Progenitor cell of endocrine pancreas (in vitro differentiated cells): ENCODE measurements at places on chromosomes 3 and 15. TPM values are rescaled to one million over a fixed set of nuclear protein-coding genes. Genes with fewer than 3 reads are reported as not detected.

DNA sequence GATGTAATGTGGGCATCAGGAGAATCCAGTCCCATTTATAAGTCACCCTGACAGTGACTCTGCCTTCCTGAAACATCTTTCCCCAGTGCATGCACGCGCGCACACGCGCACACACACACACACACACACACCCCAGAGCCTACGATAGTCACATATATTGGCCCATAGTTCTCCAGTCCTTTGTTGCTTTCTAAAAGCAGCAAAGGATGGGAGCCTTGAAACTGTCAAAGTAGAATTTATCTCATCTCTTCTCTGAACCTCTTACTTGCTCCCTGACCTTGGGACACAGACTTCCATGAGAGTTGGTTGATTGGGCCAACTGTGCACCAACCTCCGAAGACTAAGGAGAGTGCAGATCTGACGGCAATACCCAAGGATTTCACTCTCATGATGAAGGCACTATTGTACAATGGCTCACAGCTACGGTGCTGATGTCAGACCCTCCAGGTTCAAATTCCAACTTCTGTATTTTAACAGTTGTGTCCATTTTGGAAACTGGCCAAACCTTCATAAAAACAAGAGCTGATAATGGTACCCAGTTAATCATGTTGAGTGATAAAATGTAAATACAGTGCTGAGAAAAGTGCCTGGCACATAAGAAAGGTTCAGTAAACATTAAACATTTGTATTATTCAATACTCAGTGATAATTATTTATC lies 8.3 kb downstream of the CPA3 start:
- no peak overlapping the region for H3K27ac ChIP-seq
- no peaks in the 10 kb centered on the region for H3K36me3 ChIP-seq
- H3K4me3 ChIP-seq = no peak overlapping the region

- no peak for DNase-seq
- H3K27me3 ChIP-seq = no peaks in the 10 kb centered on the region
- peaks cover 8% of the 10 kb centered on the region for H3K4me1 ChIP-seq
- H3K27ac ChIP-seq = no peak overlapping the region
Observed at GRCh38 chr3:106446271-106446670, 577.5 kb upstream of the CBLB start.

- H3K4me3 ChIP-seq = no peak overlapping the region
- no peaks in the 10 kb centered on the region for H3K4me1 ChIP-seq
- no peak for DNase-seq
- H3K27me3 ChIP-seq = peaks cover 14% of the 10 kb centered on the region
Observed at GRCh38 chr15:77012868-77013267, 17.9 kb downstream of the PSTPIP1 start.

GRCh38 chr3:178823150-178823549 lies 248.5 kb downstream of the ZMAT3 start:
- no peak overlapping the region for H3K4me3 ChIP-seq

DNA sequence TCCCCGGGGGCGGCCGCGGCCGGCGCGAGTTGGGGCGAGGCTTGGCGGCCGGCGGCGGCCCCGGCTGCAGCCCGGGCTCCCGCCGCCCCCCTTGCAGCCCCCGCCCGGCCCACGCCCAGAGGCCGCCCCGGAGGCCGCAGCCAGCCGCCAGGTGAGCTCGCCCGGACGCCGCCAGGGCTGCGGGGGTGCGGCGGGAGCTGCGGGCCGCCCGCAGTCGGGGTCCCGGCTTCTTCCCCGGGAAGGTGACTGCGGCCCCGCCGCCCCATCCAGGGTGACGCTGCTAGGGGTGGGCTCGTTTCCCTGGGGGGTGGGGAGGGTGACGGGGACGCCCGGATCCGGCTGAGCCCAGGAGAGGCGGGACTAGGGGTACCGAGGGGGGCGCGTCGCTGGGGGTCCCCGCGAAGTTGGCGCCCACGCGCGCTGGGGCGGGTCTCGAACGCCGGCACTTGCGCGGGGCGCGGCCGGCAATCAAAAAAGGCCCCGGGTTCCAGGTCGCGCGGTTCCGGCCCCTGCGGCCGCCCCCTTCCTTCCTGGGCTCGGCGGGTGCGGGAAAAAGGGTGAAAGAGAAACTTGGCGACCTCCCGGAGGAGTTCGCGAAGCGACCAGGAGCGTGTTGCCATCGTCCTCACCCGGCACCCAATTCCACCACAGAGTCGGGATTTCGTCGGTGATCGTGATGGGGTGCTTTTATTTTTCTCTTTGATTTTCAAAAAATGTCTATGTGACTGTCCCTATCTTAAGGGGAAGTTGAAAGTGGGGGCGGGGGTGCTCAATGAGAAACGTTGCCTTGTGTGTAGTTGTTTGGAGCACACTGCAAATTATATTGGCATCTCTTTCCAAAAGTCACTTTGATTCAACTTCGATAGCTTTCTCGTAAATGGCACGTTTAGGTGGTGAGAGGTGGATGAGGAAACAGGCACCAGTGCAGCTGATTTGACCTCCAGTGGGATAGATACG lies 619 bp downstream of the ATXN7 start:
- peaks cover 29% of the 10 kb centered on the region for H3K4me1 ChIP-seq
- H3K27me3 ChIP-seq = no peaks in the 10 kb centered on the region
- peak; percentile 37 for DNase-seq

- peak overlapping the region; percentile 96 for H3K27ac ChIP-seq
- H3K4me3 ChIP-seq = peak overlapping the region; percentile 97
- peaks cover 1% of the 10 kb centered on the region for H3K36me3 ChIP-seq
- H3K4me1 ChIP-seq = peaks cover 20% of the 10 kb centered on the region
- H3K27me3 ChIP-seq = no peaks in the 10 kb centered on the region
Observed at GRCh38 chr15:41417418-41418195, 712 bp downstream of the RTF1 start.

DNA sequence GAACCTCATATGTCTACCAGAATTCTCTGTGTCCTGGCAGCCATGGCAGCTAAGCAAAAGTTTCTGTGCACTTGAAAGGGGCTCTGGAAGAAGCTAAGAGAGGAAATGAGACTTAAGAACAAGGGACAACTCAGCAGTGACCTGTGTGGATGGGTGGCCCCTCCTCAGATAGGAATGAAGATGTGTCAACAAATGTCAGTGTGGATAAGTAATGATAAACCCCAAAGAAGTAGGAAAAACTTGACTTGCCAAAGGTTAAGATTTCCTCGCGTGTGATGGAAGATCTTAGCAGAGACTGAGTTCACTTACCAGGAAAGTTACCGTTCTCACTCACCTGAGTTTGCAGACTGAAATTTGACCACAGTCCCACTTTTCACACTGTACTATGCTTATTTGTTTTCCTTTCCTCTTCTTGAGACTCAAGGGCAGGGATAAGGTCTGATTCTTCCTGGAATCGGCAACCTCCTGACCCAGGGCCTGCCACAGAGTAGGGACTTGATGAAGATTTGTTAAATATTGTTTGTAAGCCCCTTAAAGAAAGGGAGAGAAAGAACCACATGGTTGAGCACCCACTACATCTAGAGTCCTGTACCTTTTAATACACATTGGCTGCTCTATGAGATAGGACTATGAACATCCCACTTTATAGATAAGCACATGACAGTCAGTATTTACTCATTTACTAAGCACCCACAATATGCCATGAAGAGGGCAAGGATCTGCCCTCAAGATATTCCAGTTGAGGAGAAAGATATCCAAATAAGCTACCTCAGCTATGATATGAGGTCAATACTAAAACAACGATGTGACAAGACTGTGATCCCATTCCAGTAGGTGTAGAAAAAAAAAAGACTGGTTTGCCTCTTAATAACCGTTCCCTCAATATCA lies 7.3 kb upstream of the HRH1 start:
- peaks cover 55% of the 10 kb centered on the region for H3K27me3 ChIP-seq
- no peaks in the 10 kb centered on the region for H3K36me3 ChIP-seq
- no peak overlapping the region for H3K27ac ChIP-seq
- H3K4me3 ChIP-seq = no peak overlapping the region
- no peaks in the 10 kb centered on the region for H3K4me1 ChIP-seq

DNA sequence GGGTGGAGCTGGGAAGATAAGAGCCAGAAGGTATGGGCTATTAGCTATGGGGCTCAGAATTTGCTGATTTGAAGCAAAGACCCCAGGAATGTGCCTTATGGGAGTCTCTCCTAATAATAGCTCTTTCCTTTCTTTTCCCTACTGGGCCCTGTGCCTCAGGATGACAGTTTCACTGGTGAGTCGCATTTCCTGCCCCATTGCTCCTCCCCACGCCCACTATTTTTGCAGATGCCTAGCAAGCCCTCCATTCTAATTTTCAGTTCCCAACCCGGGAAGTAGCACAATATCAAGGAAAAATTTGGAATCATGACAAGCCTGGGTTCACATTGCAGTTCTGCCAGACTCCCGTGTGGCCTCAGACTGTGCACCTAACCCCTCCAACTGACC lies 583 bp downstream of the IL17RE start:
- H3K4me3 ChIP-seq = peak overlapping the region; percentile 53
- H3K27me3 ChIP-seq = no peaks in the 10 kb centered on the region
- peak overlapping the region; percentile 35 for H3K27ac ChIP-seq
- no peaks in the 10 kb centered on the region for H3K36me3 ChIP-seq
- peaks cover 21% of the 10 kb centered on the region for H3K4me1 ChIP-seq
- DNase-seq = no peak

DNA sequence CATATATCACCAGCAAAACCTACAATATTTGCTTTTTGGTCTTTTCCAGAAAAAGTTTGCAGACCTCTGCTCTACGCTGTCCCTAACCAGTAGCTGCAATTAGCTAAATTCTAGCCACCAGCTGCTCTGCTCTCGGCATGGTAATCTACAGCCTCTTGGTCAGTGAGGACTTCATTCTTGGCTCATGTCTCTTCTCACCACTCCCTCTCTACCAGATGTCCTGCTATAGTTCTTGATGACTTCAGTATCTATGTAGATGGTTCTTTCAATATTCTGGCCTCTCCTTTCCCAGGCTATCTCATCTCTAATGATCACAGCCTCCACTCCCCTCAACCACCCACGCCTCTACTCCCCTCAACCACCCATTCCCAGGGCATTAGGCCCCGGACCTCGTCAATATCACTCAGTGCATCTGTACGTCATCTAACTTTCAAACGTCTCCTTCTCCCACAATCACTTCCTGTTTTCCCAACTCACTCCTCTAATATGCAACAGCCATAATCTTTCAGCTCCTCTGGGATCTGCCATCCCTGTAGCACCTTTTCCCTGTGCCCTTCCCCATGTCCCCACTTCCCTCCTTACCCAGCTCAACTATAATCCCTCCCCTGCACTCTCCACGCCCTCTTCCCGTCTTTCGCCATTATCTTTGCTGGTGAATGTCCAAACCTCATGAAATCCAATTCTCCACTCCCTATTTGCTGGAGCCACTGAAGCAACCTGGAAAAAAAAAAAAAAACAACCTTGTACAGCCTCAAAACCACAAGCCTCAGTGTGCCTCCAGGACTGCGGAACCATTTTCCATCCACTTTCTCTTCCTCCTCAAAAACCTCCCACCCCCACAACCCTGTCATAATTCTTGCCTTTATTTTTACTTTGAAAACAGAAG lies 429.4 kb upstream of the PROK2 start:
- peaks cover 4% of the 10 kb centered on the region for H3K27me3 ChIP-seq
- H3K4me1 ChIP-seq = no peaks in the 10 kb centered on the region
- no peak for DNase-seq
- H3K27ac ChIP-seq = no peak overlapping the region
- H3K36me3 ChIP-seq = no peaks in the 10 kb centered on the region

- no peaks in the 10 kb centered on the region for H3K27me3 ChIP-seq
- H3K27ac ChIP-seq = no peak overlapping the region
- H3K36me3 ChIP-seq = no peaks in the 10 kb centered on the region
- H3K4me1 ChIP-seq = peaks cover 2% of the 10 kb centered on the region
- no peak for DNase-seq
- no peak overlapping the region for H3K4me3 ChIP-seq
Observed at GRCh38 chr3:174581558-174581957, 277.6 kb upstream of the NAALADL2 start.

GRCh38 chr3:22318325-22318724 lies 567.3 kb upstream of the ZNF385D start:
- peaks cover 7% of the 10 kb centered on the region for H3K4me1 ChIP-seq
- H3K36me3 ChIP-seq = no peaks in the 10 kb centered on the region
- H3K27ac ChIP-seq = no peak overlapping the region
- no peak overlapping the region for H3K4me3 ChIP-seq
- H3K27me3 ChIP-seq = no peaks in the 10 kb centered on the region

- no peak for DNase-seq
- no peak overlapping the region for H3K4me3 ChIP-seq
- no peaks in the 10 kb centered on the region for H3K4me1 ChIP-seq
- no peaks in the 10 kb centered on the region for H3K27me3 ChIP-seq
- H3K36me3 ChIP-seq = peaks cover 7% of the 10 kb centered on the region
Observed at GRCh38 chr3:24294150-24294549, 200.5 kb downstream of the THRB start.

GRCh38 chr15:41901431-41901830 lies 7.6 kb upstream of the SPTBN5 start:
- H3K36me3 ChIP-seq = peaks cover 17% of the 10 kb centered on the region
- H3K4me3 ChIP-seq = no peak overlapping the region
- no peak overlapping the region for H3K27ac ChIP-seq
- peaks cover 9% of the 10 kb centered on the region for H3K4me1 ChIP-seq
- no peak for DNase-seq
- H3K27me3 ChIP-seq = no peaks in the 10 kb centered on the region

GRCh38 chr15:66565741-66566144 lies at the start of gene LCTL:
TSS of gene LCTL (minus strand) at chr15:66565998. CDS start at chr15:66565365, 633 bp downstream.
- H3K4me3 ChIP-seq = no peak within 1 kb of the TSS
- no peaks in the 10 kb centered on the region for H3K36me3 ChIP-seq
- peaks cover 14% of the 10 kb centered on the region for H3K4me1 ChIP-seq
- DNase-seq = no peak
- no peaks in the 10 kb centered on the region for H3K27me3 ChIP-seq

DNA sequence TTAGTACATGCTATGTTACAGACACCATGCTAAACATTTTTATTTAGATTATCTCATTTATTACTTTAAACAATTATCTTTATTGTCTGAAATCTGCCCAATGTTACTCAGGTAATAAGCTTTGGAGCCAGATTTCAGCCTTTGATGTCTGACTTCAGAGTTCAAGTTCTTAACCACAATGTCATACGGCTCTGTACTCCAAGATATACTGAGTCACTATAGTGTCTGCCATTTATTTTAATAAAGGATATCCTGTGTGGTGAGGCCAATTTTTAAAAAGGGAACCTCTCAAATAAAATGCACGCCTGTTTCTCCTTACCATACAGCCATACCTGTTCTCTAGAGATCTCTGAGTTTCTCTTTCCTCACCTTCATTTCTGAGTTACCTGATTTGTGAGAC lies 193.1 kb downstream of the EPHA3 start:
- H3K27me3 ChIP-seq = no peaks in the 10 kb centered on the region
- no peaks in the 10 kb centered on the region for H3K4me1 ChIP-seq
- H3K4me3 ChIP-seq = no peak overlapping the region
- H3K36me3 ChIP-seq = no peaks in the 10 kb centered on the region
- H3K27ac ChIP-seq = no peak overlapping the region

MAGEF1 gene
- 60.1 and 62.7 TPM in 2 replicates for total RNA-seq

CACNA1D gene
- 6.3 and 8.1 TPM in 2 replicates for total RNA-seq

HTR3E gene
- not detected in 2 replicates for total RNA-seq

OR5K4 gene
- total RNA-seq = not detected in 2 replicates

ATP8B4 gene
- 0.95 and 0.98 TPM in 2 replicates for total RNA-seq

SHF gene
- 61.1 and 61.7 TPM in 2 replicates for total RNA-seq

AHSG gene
- 0.19 and 0.27 TPM in 2 replicates for total RNA-seq

CHAC1 gene
- total RNA-seq = 14.4 and 18.1 TPM in 2 replicates

SENP8 gene
- total RNA-seq = 4.7 and 5.1 TPM in 2 replicates

RASL12 gene
- total RNA-seq = 0.38 and 0.40 TPM in 2 replicates

CHL1 gene
- 24.7 and 32.5 TPM in 2 replicates for total RNA-seq

ROBO1 gene
- total RNA-seq = 78.0 and 78.6 TPM in 2 replicates

SMARCC1 gene
- total RNA-seq = 250 and 257 TPM in 2 replicates

ANKRD34C gene
- not detected in 2 replicates for total RNA-seq

MYH15 gene
- 0.91 and 0.96 TPM in 2 replicates for total RNA-seq
